CD4-positive, alpha-beta T cell treated with Interleukin-10 for 1 hour (primary cell): ENCODE measurements at places on chromosomes 4 and X.

DNA sequence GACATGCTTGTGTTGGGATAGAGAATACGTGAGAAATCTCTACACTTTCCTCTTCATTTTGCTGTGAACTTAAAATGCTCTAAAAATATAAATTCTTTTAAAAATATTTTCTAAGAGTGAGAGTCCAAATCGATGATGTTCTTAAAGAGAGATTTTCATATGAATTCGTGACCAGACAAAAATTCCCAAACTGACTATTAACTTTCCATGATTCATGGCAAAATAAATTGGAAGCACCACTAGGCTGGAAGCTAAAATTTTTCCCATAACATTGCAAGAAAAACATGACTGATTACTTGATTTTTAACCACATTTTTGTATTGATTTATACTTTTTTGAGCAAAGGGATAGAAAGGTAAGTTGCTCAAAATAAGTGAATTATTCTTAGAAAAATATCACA is 201.1 kb downstream of the ANTXR2 start:
- DNase-seq, result no peak

DNA sequence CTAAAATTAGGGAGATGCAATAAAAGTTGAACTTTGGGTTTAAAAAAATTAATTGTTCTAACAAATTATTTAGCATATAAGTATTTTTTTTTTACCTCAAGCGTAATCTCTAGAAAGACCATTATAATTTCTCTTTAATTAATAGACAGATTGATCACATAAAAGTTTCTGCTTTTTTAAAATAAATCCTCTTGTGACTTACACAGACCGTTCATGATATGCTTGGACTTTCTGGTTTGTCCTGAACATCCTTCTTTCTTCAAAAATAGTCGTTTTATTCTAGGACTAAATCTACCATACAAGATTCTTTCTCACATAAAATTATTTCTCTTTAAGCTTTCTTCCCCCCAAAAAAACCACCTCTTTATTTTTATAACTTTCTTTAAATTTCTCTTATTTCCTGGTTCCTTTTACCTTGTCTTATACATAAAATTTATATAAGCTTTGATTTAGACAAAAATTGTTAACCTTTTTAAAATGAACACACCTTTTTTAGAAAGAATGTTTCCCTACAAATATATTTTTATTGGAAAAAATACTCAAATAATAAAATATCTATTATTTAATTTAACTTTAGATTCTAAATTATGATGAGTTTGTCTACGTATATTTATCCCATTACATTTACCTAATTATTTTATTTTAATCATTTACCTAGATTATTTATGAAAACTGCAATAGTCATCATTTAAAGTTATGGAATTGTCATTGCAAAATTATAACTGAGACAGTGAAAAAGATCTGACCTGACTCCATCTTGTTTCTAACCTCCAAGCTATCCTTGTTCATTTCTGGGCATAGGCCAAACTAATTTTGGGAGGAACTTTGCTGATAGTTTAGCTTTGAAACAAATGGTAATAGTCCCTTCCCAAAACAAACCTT is 37.6 kb downstream of the PGRMC2 start:
- no peak for DNase-seq

DNA sequence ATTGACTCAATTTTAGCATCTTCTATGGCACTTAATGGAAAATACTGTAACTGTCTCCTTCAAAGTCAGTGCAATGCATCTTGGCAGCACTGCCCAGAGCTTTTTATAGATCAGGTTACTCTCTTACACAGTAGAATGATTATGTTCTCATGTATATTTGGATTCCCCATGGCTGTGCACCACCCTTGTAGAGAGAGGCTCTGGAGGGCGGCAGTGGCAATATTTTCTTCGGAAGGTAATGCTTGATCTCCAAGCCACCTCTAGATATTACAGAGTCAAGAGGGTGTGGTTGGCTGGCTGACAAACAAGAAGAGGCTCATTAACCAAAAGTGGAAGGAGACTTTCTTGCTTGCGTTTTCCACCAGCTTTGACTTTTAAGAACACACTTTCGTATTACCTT is 72.8 kb upstream of the ARSJ start:
- no peak for DNase-seq

GRCh38 chr4:95560774-95561173 is 12.0 kb upstream of the UNC5C start:
- no peak for DNase-seq

DNA sequence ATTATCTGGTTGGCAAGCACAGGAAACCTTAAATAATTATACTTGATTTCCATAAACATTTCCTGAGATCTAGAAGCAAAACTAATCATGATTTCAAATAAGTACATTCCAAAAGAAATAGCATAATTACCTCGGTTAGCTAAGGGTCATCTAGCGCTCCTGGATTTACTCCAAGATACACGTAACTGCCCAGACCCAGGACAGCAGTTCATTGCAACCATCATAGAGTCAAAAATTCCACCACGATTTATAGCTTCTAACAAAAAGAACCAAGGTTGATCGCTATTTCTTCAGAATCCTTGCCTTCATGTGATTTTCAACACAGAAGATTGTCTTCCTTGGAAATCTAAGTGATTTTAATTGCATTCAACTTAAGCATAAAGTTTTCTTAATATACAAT is 1235.5 kb upstream of the TENM3 start:
- DNase-seq, result no peak

GRCh38 chr4:38889143-38889542 is 21.5 kb downstream of the FAM114A1 start:
- no peak for DNase-seq

DNA sequence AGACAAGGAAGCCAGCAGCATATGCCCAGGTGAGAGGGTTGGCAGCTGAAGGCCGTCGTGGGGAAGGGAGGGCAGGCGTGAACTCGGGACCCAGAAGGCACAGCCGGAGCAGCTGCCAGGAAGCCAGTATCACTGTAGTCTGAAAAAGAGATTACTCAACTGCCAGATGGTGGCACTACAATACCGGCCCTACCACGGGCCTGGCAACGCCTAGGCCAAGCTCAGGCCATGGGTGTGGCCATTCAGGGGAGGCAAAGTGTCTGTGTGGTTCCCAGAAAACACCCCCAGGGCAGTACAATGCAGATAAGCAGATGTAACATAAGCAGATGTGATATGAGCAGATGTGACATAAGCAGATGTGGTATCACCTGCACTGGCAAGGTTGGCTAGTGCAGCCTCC is 236.0 kb downstream of the AFAP1 start:
- no peak for DNase-seq

- DNase-seq, result peak; percentile 7
Measured at GRCh38 chr4:26609868-26610267, 26.0 kb downstream of the TBC1D19 start.

DNA sequence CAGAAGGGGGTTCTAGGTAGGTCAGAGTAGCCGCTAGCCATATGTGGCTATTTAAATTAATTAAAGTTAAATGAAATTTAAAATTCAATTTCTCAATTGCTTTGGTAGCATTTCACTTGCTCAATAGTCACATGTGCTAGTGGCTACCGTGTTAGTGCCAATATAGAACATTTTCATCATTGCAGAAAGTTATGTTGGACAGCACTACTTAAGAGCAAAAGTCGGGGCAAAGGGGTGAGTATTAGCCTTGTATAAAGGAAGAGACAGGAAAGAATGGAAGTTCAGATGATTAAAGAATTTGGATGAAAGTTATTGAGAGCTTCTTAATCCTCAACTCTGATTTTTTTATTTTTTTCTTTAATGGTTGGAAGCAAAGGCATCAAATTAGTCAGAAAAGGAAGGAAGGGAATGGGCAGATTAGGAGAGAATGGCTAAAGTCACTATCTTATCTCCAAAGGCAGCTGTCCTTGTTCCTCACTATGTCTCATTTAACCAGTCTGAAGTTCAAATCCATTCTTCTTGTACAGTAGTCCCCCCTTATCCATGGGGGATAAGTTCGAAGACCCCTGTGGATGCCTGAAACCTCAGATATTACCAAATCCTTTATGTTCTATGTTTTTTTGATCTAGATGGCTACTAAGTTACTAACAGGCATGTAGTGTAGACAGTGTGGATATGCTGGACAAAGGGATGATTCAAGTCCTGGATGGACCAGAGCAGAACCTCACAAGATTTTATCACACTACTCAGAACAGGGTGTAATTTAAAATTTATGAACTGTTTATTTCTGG is 22.9 kb downstream of the OCIAD1 start:
- DNase-seq, result no peak
